Stimulated activated naive CD8-positive, alpha-beta T cell treated with anti-CD3 and anti-CD28 coated beads, Interleukin-15, Interleukin-2, amounts not matched to agents 100 U/mL and 50 U/mL, for 24 hours (primary cell): ENCODE measurements at places on chromosomes 1 and 21.

DNA sequence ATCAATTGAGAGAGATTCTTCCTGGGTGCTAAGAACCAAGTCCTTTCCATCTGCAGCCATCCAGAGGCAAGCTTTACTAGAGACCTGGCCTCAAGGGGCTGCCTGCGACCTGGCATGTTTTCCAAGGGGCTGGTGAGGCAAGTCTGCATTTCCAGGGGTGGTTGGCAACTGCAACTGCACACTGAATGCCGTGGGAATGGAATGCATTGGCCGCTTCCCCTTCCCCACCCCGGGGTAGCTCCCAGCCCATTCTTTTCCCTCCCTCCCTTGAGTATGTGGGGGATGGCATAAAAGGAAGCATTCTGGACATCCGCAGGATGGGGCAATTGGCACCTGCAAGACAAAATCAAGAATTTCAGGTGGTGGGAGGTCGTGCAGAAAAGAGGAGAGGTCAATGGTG lies 155.1 kb downstream of the IGSF21 start:
- no peak for DNase-seq

DNA sequence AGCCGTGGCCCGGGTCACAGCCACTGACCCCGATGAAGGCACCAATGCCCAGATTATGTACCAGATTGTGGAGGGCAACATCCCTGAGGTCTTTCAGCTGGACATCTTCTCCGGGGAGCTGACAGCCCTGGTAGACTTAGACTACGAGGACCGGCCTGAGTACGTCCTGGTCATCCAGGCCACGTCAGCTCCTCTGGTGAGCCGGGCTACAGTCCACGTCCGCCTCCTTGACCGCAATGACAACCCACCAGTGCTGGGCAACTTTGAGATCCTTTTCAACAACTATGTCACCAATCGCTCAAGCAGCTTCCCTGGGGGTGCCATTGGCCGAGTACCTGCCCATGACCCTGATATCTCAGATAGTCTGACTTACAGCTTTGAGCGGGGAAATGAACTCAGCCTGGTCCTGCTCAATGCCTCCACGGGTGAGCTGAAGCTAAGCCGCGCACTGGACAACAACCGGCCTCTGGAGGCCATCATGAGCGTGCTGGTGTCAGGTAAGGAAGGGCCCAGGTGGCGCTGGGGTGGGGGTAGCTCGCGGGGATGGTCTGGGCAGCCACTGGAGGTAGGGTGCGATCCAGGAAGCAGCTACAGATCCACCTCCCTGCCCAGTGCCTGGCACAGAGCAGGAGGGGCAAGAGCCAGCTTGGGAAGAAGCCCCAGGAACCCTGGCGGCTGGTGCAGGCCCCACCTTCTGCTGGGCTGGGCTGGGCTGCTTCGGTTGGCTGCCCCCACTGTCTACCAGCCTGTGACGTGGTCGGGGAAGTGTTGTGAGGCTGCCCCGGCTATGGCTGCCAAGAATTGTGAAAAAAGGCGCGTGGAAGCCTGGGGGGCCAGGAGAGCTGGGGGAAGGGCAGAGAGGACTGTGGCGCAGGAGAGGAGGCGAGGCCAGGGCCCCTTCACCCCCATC lies 3.8 kb downstream of the CELSR2 start:
- DNase-seq: no peak

GRCh38 chr1:102472520-102472919 lies 475.8 kb upstream of the OLFM3 start:
- DNase-seq: no peak

DNA sequence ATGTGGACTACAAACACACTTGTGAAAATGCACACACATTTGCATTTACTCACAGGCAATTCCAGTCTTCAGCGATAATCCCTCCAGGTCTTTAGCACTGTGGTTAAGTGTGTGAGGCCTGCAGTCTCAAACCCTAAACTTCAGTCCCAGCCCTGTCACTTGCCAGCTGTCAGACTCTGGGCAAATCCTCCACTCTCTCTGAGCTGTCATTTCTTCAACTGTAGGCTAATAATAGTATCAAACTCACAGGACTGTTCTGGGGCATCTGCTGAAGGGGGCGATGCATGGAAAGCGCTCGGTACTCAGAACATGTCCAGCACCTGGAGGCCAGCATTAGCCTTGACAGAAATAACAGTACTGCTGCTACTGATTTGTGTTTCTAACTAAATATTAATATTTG lies 48.2 kb downstream of the NEK2 start:
- no peak for DNase-seq

DNA sequence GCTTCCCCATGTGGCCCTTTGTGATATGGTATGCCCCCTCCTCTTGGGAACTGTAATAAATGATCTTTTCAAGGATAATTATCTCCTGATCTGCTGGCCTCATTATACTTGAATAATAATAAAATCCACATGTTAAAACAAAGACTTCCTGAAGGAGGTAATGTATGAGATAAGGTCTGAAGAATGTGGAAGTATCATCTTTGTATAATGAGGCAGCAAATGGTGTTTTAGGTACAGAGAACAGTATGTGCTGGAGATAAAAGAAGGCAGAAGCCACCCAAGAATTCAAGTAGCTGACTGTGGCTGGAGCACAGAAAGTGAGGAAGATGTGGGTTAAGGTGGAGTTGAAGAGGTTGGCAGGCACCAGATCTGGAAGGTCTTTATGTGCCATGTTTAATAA lies 12.8 kb upstream of the COG2 start:
- no peak for DNase-seq

- no peak for DNase-seq
Measured at GRCh38 chr1:181497870-181498269, 14.6 kb downstream of the CACNA1E start.

DNA sequence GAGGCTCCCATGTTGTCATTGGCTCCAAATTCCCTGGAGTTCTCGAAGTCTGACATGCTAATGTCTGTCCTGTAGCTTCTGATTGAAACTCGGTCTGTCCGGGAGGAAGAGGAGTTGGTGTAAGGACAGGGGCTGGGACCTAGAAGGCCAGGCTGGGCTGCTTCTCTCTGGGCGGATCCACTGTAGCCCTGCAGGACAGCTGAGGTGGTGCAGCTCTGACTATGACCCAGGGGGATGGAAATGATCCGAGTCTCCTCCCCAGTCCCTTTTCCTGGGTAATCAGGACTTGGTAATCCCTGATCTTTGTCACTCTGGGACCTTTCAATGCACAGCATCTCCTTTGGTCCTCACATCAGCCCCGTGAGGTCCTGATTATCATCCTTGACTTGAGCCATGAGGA lies 10.0 kb upstream of the FCMR start:
- no peak for DNase-seq

- no peak for DNase-seq
Measured at GRCh38 chr1:23555986-23556634, 3.2 kb downstream of the ID3 start.

GRCh38 chr1:1237874-1238701 lies 6.1 kb downstream of the B3GALT6 start:
- DNase-seq: no peak

- no peak for DNase-seq
Measured at GRCh38 chr1:164608651-164609057, 49.7 kb downstream of the PBX1 start.

GRCh38 chr1:111369177-111369576 lies 58.4 kb downstream of the OVGP1 start:
- no peak for DNase-seq

DNA sequence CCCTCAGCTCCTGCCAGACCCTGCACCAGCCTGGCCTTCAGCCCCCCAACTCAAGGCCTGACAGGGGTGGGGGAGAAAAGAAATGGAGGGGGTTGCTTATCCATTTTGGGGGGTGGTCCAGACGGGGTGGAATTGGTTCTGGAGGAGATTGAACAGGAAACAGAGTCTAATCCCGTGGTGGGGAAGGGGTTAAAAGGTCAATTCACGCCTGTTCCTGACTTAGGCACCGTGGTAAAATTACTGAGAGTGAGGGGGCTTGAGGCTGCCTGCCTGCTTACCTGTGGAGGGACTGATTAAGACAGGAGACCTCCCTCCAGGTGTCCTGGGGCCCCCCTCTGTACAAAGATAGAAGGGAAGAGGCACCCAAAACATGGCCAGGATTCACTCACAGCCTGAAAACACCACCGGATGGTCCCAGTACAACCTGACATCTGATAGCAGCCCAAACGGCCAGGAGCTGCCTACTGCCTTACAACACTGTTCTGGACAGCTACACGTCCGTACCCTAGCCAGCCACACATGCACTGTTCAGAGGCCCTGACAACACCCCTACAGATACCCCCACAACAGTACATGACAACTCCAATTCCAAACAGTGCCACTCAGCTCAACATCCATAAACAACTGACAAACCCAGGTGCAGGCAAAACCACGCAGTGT lies 31.8 kb downstream of the AHDC1 start:
- DNase-seq: no peak

DNA sequence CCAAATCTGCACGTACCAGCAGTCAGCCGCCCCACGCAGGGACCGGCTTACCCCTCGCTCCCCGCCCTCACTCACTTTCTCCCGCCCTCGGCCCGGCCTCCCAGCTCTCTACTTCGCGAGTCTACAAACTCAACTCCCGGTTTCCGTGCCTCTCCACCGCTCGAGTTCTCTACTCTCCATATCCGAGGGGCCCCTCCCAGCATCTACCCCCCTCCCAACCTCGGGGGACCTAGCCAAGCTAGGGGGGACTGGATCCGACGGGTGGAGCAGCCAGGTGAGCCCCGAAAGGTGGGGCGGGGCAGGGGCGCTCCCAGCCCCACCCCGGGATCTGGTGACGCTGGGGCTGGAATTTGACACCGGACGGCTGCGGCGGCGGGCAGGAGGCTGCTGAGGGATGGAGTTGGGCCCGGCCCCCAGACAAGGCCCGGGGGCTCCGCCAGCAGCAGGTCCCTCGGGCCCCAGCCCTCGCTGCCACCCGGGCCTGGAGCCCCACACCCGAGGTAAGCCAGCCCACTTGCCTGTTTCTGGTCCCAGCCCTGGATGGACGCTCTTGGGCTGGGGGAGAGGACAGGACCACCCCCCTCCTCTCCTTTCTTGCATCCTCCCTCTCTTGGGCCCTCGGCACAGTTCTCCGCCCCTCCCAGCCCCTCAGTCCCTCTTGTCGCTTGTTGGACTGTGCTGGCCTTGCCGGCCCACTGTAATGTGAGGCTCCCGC lies at the start of gene ARTN:
Gene ARTN, plus strand, starts transcription at position 416 of the 715 bp plus-strand sequence. CDS start 1,856 bp downstream, outside the sequence.
- no peak for DNase-seq

DNA sequence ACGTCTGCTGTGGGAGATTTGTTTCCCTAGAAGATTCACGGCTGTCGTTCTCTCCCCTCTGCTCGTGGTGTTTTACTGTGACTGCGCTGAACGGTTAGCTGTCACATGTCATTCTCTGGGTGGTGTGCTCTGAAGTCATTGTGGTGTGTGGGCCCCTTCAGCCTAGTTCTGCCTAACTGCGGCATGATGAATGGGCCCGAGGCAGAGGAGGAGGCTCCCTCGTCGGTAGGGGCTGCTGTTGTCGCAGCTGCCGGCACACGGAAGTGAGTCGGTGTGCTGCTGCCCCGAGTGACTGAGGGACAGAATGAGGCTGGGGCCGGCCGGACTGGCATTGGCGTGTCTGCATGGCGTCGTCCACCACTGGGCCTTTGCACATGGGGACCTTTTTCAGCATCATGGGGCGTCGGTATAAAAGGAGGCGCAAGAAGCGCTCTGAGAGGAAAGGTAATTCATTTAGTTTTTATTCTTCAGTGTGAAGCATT lies 77.9 kb downstream of the ADARB1 start:
- DNase-seq: peak; percentile 76

GRCh38 chr21:35509001-35509704 lies 460.1 kb upstream of the RUNX1 start:
- DNase-seq: no peak

DNA sequence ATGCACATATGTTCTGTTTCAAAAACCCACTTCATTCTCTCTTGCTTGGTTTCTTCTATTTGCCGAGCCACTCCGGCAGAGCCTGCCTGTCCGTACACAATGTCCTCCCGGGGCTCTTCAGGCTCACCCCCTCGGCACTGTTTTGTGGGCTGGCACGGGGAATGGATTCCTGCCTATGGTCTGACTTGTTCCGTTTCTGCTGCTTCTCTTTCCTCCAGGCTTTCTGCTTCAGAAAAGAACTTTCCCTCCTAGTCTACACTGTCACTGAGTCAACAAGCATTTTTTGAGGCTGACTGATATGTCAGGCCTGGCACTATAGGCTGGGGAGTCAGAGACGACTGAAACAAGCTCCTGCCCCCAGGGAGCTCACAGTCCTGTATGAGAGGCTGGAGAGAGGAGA lies 28.4 kb upstream of the SARS1 start:
- no peak for DNase-seq

DNA sequence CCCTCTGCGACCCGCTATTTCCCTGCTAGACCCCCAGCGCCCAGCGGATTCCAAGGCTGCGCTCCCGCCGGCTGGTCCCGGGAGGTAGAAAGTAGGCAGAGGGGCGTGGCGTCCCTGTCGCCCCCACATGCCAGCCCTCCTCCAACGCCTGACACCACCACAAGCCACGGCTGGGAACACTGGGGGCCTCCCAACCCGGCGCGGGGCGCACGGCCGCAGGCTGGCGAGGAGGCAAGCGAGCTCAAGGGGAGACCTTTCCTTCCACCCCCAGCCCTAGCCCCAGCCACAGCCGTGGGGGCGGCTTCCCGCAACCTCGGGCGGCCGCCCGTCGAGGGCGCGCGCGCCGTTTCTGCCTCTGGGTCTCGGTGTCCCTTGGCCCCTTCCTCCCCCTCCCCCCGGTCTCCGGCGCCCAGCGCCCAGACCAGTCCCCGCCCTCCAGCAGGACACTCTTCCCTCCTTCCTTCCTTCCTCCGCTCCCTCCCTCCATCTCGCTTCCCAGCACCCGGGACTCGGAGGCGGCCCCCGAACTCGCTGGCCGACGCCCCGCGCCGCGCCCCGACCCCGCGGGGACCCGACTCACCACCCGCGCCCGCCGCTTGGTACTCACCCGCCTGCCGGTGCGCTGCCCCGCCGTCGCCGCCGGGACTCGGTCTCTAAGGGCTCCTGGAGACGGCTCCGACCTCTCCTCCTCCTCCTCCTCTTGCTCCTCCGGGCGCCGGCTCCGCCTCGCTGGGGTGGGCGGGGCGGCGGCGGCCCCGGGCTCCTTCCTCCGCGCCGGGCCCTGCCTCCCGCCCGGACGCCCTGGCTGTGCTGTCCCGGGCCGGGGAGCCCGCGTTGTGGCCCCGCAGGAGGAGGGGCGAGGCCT lies at the start of gene GNG12:
Gene GNG12, minus strand, starts transcription at position 731 of the 865 bp plus-strand sequence. CDS start 125,781 bp downstream, outside the sequence.
- DNase-seq: peak; percentile 44

- no peak for DNase-seq
Measured at GRCh38 chr1:71899881-71900280, 382.5 kb downstream of the NEGR1 start.

DNA sequence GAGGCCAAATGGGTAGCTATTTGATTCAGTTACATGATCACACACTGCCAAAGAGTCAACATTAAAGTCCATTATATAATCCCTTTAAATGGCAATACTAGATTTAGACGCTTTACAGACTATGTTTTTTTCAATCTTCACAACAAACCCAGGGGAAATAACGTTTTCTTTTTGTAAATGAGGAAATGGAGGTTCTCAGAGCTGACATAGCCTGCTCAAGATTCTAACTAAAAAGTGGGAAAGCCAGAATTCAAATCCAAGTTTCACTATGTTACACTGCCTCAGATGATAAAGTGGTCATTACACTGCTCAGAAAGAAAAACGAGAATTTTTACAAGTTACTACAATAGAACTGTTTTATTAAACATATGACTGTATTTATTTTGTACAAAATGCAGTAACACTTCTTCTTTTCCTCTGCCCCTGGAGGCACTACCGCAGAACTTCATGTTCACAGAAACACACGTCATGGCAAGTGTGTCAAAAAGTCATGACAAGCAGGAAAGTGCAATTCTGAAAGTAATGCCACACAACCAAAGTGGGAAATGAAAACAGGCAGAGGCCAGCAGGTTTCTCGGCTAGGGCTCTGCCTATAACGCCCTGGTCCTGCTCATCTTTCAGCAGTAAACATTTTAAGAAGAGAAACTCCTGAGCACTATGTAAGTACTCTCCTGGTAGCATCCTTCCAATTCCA lies 19.0 kb downstream of the THEMIS2 start:
- peak; percentile 37 for DNase-seq

GRCh38 chr1:82948386-82948785 lies 1050.5 kb downstream of the TTLL7 start:
- no peak for DNase-seq
